ENCODE measurements at places on chromosomes 7 and 10. TPM values are rescaled to one million over a fixed set of nuclear protein-coding genes. Genes with fewer than 3 reads are reported as not detected.

The COL17A1 gene
- not detected for total RNA-seq

The HTR5A gene
- not detected for total RNA-seq

The AFAP1L2 gene
- total RNA-seq: 7.0 TPM

The C10orf105 gene
- total RNA-seq: 0.05 TPM

The AOC1 gene
- total RNA-seq: 0.36 TPM

The NPC1L1 gene
- total RNA-seq: 0.19 TPM

The FOXI2 gene
- total RNA-seq: 0.08 TPM

Measured in left ventricle myocardium inferior (tissue), 1 donor.